Left lung (tissue), 14 donors: ENCODE measurements at places on chromosomes 16 and 17. TPM values are rescaled to one million over a fixed set of nuclear protein-coding genes. Genes with fewer than 3 reads are reported as not detected.

WNT3 gene
- polyA plus RNA-seq, result 1.8 TPM

FBXO39 gene
- 0.34 TPM for polyA plus RNA-seq

GP1BA gene
- polyA plus RNA-seq, result 3.7 TPM

CPHXL2 gene
- polyA plus RNA-seq, result not detected

HBA2 gene
- 5,766 TPM for polyA plus RNA-seq

SSTR5 gene
- not detected for polyA plus RNA-seq
